ENCODE measurements at places on chromosomes 6 and 20.
A peak's percentile ranks its signal among the peaks of the same experiment; 100 is the strongest.

DNA sequence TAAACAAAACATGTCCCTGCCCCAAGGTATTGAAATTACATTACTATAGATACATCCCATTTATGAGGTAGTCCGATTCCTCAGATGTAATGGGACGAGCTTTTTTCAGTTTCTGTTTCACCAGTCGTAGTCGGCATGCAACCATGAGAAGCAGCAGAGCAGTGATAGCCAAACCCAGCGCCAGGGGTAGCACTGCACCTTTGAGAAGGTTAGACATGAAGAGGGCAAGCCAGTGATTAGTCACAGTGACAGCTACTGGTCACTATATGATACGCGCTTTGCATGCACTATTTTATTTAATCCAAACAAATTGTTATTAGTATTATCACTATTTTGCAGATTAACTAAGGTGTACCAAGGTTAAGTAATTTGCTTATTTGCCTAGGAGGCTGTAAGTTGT, 43.7 kb downstream of the LRP11 start:
- no peak for DNase-seq

DNA sequence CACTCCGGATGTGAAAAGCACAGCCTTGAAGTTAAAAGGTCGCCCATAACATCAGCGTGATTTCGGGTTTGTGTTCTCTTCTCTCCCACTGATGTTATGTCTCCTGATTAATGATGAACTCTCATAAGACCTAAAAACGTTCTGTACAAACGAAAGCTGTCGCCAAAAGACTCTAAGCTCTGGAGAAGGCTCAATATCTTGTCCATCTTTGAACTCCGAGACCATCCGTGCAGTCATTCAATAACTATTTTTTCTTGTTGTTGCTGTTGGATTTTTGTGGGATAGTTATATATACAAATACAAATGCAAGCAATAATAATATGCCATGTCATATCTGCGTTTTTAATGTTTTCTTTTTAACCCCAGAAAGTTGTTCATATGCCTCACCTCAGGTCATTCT, 291.8 kb upstream of the MARCKS start:
- no peak for DNase-seq

DNA sequence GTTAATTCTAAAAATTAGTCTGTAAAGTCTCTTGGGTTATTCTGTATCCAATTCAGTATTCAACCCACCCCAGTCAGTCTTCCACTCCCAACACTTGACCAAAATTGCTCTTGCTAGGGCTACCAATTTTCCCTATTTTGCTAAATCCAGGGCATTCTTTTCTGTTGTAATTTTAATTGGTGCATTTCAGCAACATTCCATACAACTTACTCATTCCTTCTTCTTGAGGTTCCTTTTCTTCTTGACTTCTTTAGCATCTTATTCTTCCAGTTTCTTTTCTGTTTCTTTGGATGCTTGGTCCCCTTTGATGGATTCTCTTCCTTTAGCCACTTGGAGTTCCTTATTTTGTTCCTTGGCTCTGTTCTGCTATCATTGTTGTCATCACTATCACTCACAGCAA, 11.2 kb upstream of the GRM1 start:
- no peak for DNase-seq

- DNase-seq = no peak
Measured at GRCh38 chr6:42349753-42350511, 101.8 kb downstream of the TRERF1 start.

DNA sequence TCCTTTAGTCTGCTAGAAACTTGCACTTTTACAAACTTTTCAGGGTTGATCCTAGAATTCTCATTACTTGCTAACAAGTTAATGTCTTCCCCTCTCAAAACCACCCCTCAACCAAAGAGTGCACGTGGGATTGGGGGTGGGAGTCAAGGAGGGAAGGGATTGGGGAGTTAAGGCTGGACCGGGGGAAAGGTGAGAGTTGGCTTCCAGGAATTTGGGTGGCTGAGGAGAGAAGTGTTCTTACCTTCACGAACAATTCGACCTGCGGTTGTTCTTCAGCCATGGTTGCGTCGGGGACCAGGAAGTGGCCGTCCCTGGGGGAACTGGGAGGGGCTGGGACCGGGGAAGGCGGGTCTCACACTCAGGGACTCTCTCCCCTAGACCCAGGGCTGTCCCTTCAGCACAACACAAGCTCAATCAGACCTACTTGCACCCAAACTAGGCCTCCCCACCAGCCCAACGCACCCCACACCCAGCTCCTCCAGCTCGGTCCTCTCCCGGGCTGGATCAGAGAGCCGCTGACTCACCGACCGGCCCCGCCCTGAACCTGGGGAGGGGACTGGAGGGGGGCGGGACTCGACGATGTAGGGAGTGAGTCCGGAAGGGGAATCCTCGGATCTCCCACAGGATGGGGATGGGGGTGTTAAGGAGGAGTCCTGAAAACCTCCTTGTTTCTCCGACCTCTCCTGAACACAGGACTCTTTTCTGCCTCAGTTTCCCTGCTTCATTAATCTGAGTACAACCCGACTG, at the start of gene CLIC1:
TSS of gene CLIC1 (minus strand) at position 510 of the 747 bp plus-strand sequence. CDS start at position 280, 230 bp downstream.
- peak; percentile 82 for DNase-seq
